ENCODE measurements at places on chromosomes 12 and 14.

DNA sequence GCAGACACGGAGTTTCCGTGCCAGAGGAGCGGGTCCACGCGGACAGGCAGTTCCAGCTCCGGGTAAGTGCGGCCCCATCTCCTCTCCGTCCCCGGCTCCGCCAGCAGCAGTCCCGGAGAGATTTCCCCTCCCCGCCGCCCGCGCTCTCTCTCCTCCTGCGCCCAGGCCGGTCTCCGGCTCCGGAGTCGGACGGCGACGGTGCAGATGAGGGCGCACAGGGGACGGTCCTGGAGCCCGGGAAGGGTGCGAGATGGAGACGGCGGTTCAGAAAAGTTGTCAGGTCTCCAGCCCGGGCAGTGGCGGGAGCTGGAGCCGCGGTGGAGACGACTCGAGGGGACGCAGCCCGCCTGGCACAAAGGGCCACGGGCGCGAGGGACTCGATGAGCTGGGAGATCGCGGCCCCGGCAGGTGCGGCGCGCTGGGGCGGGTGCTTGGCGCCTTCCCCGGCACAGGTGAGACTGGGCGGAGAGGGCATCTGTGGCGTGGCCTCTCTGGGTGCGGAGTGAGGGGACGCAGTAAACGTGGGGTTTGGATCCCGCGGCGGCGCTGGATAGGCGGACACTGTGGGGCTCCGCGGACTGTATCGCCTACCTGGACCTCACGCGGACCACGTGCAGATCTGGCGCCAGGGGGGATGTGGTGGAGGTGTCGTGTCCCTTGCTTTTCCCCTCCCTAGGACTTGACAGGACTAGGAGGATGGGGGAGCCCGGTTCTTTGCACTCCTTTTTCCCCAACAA lies 1540.3 kb upstream of the TMEM132C start:
- no peak for DNase-seq

GRCh38 chr12:22414742-22415141 lies 80.2 kb upstream of the ST8SIA1 start:
- DNase-seq, result no peak

DNA sequence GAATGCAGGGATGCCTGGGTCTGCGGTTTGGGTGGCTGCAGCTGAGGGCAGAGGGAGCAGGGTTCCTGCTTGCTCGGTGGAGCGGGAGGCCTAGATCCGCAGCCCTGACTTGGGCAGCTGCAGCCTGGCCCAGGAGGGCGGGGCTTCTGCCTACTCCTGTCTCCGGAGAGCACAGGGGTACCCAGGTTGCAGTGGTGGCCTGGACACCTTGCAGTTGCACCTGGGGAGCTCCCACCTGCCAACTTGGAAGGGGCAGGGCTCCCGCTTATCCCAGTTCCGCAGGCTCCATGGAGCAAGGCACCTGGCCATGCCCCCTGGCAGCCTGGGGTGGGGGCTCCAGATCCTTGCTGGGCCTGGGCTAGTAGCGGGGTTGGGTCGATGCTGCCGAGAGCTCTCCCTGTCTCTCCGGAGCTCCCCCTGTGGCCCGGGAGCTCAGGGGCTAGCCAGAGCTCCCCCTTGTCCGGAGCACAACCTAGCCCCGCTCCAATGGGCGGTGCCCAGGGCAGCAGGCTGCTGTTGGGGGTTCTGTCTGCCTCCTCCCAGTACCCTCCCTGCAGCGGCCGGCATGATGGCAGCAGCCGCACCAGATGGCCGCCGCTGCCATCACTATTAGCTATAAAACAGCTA lies 136.4 kb downstream of the PTPRR start:
- DNase-seq, result no peak

DNA sequence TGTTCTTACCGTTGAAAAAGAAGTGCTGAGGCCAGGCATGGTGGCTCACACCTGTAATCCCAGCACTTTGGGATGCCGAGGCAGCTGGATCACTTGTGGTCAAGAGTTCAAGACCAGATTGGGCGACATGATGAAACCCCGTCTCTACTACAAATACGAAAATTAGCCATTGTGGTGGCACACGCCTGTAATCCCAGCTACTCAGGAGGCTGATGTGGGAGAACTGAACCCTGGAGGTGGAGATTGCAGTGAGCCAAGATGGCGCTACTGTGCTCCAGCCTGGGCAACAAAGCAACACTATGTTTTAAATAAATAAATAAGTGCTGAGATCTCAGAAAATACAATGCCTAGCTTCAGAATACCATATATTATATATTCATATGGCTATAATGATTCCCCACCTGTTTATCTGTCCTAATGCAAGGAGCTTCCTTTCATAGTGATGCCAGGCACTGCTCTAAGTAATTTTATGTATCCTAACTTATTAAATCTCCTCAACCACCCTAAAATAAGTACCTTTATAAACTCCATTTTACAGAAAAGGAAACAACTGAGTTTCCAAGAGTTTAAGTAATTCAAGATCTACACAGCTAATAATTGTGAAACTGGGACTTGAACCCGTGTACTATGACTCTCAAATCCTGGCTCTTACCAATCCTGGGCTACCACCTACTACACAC lies 7.3 kb downstream of the PHLDA1 start:
- peak; percentile 54 for DNase-seq
